SK-N-MC (cell line): ENCODE measurements at places on chromosomes 4 and X.
A peak's percentile ranks its signal among the peaks of the same experiment; 100 is the strongest.

DNA sequence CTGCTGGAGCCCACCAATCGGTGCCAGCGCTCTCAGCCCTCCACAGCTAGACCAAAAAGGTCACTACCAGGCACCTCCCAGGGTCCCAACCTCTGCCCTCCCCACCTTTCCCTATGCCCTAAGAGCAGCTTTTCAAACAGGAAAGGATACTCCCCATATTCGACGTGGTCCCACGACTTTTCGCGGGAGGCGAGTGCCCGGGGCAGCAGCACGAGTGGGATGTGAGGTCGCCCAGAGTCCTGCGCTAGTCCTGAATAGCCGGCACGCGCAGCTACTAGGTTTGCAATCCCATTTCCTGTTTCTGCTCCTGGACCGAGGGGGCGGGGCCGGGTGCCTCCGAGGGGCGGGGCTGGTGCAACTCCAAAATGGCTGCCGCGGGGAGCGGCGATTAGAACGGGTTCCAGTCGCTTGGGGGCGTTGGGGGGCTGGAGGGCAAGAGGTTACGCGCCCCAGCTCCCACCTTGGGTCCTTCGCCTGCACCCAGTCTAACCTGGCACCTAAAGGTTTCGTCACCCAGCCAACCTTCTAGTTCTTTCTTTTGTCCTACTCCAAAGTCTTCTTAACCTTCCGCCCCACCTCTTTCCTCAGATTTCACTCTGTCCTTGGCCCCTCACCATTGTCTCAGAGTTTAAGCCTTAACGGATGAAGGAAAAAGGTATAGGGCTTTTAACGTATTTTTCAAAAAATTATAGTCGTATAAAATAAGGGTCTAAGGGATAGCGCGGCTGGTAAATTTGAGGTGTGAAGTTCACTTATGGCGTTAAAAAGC, 85.0 kb upstream of the TENT5D start:
- DNase-seq, result no peak

DNA sequence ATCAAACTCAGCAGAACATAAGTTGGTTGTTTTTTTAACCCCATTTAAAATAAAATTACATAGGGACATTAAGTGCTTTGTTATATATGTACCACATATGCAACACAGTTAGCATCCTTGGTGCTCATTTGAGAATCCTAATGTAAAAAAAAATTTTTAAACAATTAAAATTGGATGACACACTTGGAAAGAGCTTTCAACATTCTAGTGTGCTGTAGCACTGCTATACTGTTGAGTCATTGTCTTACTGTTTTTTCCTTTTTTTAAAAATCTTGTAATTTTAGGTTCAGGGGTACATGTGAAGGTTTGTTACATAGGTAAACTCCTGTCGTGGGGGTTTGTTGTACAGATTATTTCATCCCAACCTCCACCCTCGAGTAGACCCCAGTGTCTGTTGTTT, 12.8 kb downstream of the THAP9 start:
- no peak for DNase-seq

- DNase-seq, result no peak
Measured at GRCh38 chr4:83552924-83553323, 17.0 kb downstream of the GPAT3 start.

DNA sequence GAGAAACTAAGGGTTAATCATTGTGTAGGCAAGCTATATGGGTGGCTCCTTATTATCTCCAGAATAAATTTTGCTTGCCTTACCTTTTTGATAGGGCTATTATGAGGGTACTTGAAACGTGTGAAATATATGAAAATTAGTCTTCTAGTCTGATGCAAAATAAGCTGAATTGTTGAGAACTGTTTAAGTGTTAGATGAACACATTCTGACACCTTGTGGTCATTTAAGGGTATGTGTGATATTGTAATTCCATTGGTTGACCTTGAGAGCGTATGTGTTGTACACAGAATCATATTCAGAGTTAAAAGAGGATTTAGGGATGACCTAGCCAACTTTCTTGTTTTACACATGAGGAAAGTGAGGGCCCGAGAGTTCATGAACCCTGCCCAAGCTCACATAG, 44.6 kb upstream of the LINC00632 start:
- peak; percentile 3 for DNase-seq

GRCh38 chrX:42530027-42530426, 247.9 kb downstream of the PPP1R2C start:
- DNase-seq, result no peak

DNA sequence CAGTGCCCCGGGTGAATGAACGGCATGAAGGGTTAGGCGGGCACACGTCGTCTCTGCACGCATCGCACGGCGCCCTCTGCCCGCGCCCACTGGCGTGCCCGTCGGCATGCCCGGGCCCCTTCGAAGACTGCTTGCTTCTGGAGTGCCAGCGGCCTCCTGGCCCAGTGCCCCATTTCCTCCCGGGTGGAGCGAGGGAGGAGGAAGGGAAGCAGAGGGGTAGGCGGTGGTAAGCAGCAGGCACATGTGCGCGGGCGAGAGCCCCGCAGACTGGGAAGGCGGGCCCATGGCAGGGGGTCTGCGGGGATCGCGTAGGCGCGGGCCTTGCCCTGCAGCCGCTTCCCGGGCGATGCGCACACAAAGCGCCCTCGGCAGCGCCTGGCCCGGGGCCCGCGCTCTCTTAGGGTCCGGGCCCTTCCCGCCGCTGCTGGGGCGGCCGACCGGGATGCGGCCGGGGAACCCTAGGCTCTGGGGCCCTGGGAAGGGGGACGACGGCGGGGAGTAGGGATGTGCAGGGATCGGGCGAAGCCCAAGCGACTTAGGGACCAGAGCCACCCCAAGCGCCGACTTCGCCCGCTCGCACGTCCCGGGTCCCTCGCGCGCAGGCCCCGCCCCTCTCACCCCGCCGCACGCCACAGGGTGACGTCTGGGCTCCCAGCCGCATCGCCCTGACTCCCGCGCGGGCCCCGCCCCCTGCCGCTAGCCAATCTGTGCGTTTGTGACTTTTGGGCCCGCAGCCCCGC, 866 bp upstream of the EMD start:
- no peak for DNase-seq

DNA sequence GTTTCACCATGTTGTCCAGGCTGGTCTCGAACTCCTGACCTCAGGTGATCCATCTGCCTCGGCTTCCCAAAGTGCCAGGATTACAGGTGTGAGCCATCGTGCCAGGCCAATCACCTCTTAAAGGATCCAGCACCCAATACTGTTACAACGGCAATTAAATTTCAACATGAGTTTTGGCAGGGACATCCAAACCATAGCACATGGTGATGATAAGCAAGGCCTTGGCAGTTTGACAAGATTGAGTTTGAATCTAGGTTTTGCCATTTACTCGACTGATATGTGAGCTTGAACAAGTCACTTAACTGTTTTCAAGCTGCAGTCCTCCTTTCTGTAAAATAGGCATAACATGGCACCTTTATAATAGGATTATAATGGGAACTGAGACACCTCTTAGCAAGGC, 84.1 kb downstream of the GPR82 start:
- no peak for DNase-seq

- no peak for DNase-seq
Measured at GRCh38 chr4:26418107-26418506, 72.2 kb downstream of the CCKAR start.

DNA sequence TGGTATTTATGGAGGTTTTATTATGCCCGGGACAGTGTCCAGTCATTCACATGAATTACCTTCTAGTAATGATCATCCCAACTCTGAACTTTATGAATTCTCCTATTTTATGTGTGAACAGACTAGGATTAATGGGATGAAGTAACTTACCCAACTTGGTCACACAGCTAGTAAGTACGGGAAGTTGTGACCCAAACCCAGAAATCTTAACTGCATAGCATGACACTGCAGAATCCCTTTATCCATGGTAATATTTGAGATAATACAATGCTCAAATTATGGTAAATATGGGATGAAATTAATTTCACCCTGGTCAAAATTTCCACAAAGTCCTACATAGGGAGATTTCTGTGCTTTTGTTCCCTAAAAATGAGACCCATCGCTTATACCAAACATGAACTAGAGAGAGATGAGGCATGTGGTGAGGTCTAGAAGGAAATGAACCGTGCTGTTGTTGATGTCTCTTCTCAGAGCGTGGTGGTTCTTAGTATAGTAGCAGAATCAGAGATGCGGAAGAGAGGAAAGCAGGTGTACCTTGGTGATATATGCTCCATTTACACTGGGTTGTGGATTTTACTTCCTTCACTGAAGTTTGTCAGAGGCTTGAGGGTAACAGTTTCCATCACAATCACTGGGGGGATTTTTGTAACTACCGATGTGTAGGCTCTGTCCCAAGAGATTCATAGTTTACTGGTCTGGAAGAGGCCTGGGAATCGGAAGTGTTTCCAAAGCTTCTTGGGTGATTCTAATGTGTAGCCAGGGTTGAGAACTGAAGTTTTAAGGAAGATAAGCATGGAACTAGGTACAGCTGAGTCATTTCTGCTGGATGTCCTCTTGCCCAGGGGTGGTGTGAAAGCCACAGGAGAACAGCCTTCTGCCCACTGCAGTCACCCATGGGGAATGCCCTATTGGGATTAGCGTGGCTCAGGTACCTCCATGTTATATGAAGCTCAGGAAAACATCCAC, 30.2 kb upstream of the FAM9C start:
- no peak for DNase-seq

DNA sequence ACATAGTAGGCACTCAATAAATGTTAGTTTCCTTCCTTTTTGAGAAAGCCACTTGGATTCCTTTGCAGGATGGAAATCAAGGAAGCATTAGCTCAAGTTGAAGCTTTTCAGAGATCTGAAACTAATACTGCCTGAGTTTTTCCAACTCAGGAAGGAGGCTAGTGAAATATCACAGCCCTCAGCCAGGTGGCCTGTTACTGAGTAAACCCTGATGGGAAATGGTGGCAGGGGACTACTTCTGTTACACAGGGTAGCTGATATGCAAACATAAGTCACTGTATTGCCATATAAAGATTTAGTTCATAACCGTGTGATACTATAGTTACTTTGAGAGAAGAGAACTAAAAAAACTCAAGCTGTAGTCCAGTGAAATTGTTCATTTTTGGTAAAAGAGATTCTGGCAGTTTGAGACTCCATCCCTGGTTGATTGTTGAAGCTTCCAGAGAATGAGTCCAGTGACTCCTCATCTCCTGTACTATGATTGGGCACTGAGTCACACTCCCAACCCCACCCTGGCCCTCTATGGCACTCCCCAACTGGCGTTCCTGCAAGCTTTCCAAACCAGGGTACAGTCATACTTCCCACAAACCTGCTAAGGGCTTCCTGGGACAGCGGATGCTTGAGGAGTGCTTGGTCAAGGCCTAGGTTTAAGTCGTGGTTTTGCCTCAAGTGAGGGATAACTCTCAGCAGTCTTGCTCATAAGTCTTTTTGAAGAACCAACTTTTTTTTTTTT, 81.8 kb downstream of the MID1IP1 start:
- no peak for DNase-seq

GRCh38 chrX:155744534-155744933, 131.8 kb upstream of the TMLHE start:
- DNase-seq, result no peak

GRCh38 chrX:134144231-134144630, 92.8 kb upstream of the CCDC160 start:
- DNase-seq, result no peak

DNA sequence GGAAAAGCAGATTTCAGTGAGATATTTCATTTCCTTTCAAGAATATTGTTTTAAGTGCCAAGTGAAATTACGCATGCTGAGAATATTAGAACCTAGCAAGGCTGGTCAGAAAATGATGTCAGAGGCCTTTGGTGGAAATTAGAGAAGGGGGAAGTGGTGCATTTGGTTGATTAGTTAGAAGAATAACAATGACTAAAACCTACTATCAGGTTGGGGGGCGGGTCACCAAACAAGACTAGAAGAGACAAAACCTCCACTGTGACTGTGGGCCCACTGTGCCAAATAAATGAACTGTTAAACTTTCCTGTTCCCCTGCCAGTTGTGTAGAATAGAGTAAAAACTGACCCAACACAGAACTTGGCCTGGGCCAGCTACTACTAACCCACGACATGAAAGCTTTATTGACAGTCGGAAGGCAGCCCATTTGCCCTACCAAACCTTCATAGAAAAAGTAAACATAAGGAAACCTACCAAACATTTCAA, 2.9 kb downstream of the RAPGEF2 start:
- no peak for DNase-seq

- DNase-seq, result peak; percentile 42
Measured at GRCh38 chr4:92387459-92388069, 83.8 kb downstream of the GRID2 start.

DNA sequence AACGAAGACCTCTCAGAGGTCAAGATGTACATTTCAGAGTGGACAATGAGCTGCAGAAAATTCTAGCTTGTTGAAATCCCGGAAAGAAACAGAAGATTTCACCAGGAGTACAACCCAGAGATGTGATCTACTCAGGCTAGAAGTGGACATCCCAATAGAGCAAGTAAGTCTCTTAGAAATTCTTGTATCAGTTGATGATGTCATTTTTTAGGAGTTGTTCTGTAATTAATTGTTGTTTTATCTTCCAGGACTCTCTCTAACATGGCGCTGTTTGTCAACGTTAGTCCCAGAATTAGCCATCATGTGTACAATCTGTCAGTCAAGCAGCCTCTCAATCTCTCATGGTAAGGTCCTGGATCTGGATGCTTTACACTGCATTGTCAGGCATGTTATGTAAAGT, 174.4 kb downstream of the GRIA3 start:
- DNase-seq, result no peak

- DNase-seq, result no peak
Measured at GRCh38 chr4:150323406-150324325, 245.4 kb downstream of the DCLK2 start.

- no peak for DNase-seq
Measured at GRCh38 chr4:152943672-152944071, 7.5 kb downstream of the FHDC1 start.

GRCh38 chr4:147638942-147639341, 21.7 kb downstream of the TMEM184C start:
- no peak for DNase-seq

- no peak for DNase-seq
Measured at GRCh38 chrX:70554523-70554922, 109.9 kb downstream of the DLG3 start.

DNA sequence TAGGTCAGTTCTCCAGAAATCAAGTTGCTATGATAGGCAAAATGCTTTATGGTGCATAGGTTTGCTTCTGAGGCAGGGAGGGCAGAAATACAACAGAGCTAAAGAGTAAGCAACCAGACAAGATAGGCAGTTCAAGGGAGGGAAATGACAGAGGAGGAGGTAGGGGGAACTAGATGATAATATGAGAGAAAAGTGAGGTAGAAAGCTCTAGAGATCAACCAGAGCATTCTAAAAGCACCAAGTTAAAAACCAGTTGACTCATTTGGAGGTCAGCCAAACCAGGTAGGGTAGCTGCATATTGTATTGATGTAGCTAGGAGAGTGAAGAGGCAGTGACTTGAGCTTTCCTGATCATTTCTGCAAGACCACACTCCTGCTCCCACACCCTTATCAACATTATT, 49.0 kb upstream of the SLC16A2 start:
- DNase-seq, result no peak

DNA sequence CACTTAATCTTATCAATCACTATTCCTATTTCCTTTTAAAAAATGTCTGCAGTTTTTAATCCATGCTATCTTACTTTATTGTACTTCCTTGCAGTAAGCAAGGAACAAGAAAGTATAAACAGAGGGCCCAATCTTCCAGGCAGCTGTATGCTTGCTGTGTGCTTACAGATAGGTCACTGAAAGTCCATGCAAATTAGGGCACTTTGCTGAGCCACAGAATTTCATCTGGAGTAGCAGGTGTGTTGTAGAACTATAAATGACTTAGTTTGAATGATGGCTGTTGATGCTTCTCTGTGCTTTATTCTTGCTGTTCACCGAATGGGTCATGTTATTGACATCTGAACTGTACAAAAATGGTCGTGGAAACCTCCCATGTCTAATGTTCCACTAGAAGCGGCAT, 154.6 kb downstream of the ATOH1 start:
- DNase-seq, result no peak
